HS-27A (cell line): ENCODE measurements at places on chromosomes 16 and 17.

DNA sequence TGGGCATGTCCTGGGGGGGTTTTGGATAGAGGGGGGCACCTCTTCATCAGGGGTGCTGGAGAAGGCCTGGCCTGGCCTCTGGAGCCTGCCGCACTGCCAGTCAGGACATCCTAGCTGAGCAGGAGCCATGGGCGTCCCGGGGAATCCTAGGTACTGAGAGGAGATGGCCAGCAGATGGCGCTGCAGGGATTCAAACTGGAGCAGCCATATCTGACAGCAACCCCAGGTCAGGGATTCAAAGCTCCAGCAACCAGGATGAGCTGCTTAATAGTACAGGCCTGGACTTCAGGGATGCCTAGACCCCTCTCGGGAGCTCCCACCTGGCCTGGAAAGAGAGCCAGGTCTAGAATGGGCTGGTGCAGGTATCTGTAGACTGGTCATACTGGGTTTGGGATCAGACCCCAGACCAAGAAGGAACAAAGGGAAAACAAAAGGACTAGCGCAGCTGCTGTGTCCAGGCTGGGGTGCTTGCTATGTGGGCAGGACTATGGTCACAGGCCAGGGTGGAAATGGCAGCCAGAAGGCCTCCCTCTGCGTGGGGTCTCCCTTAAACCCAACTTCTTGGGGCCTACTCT lies 306.9 kb upstream of the RBFOX1 start:
- DNase-seq, result no peak

DNA sequence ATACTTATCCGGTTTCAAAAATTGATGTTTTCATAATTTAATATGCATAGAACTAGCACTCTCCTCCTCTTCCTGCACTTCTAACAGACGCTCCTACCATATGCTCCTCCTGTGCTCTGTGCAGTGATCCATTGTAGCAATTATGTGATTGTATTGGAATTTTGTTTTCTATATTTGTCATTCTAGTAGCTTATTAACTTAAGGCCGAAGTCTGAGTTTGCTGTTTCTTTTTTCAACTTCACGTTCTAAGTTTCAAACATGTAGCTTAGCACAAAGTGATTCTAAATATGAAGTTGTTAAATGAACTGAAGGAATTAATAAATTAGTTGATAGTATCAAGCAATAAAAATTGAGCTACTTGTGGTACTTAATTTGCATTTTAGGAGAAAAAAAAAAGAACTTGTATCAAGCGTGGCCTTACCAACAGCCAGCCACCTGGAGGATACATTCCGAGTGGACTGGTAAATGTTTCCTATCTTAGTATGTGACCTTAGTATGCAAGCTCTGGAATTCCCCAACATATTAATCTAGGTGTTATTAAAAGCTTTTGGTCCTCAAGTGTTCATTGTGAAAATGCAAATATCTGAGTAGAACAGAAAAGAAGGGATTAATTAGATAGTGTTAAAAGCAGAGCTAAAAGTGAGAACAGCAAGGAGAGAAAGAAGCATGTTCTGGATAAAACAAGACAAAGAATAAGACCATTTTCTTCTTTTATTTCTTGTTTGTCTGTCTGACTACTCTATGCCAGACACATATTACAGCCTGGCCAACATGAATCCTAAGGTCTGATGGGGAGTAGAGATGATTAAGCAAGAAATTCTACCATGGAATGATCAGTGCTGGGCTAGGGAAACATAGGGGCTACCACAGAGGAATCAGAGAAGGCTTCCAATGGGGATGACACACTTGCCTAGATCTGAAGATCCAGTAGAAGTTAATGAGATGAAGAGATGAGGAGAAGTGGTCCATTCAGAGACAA lies 290.4 kb upstream of the MON1B start:
- DNase-seq, result no peak

- no peak for DNase-seq
These were observed 28.4 kb downstream of the LDHD start for GRCh38 chr16:75088216-75088615.

- DNase-seq, result no peak
These were observed 9.7 kb upstream of the ALOX15B start for GRCh38 chr17:8029121-8029520.

DNA sequence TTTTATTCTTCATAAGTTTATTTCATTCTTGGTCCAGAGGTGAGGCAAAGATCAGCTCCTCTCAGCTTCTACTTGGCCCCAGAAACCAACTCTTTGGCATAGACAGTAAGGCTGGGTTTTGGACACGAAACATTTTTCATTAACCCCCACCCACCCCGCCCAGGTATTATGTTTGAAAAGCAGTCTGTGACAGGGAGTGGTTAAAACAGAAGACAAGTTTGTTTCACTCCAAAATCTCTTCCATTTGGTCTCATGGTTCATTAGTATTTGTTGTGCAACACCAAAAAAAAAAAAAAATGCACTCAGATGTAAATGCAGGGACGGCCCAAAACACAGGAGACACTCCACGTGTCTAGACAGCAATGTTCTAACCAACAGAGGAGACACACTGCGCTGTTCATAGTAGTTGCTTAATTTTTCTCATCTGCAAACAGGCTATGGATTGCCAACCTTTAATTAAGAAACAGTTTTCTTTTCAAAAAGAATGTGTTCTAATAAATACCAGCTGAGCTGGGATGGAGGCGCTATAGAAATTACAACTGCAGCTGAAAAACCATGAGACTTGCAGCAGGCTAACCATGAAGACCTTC lies 39.8 kb upstream of the MMP2 start:
- no peak for DNase-seq

DNA sequence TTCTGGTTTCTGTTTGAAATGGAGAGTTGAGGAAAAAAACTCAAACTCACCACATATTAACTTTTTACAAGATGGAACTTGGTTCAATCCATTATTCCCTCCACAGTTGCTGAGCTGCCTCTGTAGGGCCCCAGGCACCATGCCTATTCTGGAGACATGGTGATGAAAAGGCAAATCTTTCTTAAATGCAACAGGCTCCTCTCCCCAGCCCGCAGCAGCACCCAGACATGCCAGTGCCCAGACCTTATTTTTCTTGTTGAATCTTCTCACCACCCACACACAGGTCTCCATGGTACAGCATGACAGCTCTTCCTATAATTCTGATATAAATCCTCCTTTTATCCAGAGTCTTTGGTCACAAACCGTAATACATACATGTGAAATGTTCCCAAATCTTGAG lies 7.6 kb downstream of the CYTH1 start:
- DNase-seq, result no peak

- no peak for DNase-seq
These were observed 365.8 kb downstream of the HAPSTR1 start for GRCh38 chr16:9457215-9457614.

- no peak for DNase-seq
These were observed 671 bp downstream of the CHMP6 start for GRCh38 chr17:80992077-80992947.

- DNase-seq, result no peak
These were observed 319.4 kb downstream of the ZFHX3 start for GRCh38 chr16:72728516-72728915.

- no peak for DNase-seq
These were observed 16.9 kb upstream of the MRPL38 start for GRCh38 chr17:75921596-75921995.

- no peak for DNase-seq
These were observed 17.1 kb downstream of the JUP start for GRCh38 chr17:41769346-41769862.

GRCh38 chr16:4395055-4395726 lies 21.2 kb downstream of the CORO7 start:
- no peak for DNase-seq

GRCh38 chr16:84943620-84944019 lies 67.7 kb downstream of the ZDHHC7 start:
- no peak for DNase-seq

GRCh38 chr17:20787281-20787680 lies 207.8 kb downstream of the CDRT15L2 start:
- no peak for DNase-seq

GRCh38 chr17:48611213-48611612 lies 396 bp upstream of the HOXB7 start:
- DNase-seq, result no peak

DNA sequence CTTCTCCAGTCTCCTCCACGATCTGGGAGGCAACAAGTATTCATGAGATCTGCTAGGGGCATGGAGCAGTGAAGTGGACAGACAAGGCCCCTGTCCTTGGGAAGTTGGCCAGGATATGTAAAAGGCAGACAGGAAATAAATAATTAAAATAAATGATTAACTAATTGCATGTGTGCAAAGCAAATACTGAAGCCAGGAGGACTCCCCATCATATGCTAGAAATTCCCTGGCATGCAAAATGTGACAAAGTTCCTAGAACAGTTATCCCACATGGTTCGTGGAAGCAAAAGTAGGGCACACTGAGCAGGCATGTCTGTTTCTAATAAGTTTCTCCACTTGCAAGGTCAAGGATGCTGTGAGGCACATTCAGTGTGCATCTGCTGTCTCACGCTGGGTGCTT lies 86.8 kb downstream of the CDYL2 start:
- no peak for DNase-seq

GRCh38 chr17:57121308-57122042 lies 36.4 kb downstream of the AKAP1 start:
- DNase-seq, result no peak

DNA sequence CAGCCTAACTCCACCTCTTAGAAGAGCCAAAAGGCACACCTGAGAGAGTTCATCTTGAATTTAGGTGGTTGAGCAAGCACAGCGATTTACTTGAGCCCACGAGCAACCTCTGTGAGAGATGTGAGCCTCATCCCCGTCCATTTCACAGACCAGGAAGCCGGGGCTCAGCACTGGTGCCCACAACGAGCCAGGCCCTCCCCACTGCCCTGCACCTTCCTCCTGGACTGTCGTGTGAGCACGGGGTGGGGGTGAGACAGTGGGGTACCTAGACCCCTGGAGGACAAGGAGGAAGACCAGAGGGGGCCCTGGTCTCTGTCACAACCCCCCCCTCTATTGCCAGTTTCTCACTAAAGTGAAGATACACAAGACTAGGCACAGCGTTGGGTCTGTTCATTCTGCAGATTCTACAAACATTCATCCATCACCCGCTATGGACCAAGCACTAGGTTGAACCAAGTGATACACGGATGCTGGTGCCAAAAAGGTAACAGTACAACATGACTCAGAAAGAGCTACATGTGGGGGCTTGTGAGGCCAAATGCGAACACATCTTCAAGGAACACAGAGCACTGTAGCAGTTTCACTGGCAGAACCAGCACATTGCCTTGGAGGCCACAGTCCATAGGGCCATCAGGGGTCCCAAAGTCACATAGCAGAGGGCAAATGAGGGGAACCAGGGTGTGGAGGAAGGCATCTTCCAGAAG lies 231.9 kb downstream of the PARN start:
- DNase-seq, result no peak

DNA sequence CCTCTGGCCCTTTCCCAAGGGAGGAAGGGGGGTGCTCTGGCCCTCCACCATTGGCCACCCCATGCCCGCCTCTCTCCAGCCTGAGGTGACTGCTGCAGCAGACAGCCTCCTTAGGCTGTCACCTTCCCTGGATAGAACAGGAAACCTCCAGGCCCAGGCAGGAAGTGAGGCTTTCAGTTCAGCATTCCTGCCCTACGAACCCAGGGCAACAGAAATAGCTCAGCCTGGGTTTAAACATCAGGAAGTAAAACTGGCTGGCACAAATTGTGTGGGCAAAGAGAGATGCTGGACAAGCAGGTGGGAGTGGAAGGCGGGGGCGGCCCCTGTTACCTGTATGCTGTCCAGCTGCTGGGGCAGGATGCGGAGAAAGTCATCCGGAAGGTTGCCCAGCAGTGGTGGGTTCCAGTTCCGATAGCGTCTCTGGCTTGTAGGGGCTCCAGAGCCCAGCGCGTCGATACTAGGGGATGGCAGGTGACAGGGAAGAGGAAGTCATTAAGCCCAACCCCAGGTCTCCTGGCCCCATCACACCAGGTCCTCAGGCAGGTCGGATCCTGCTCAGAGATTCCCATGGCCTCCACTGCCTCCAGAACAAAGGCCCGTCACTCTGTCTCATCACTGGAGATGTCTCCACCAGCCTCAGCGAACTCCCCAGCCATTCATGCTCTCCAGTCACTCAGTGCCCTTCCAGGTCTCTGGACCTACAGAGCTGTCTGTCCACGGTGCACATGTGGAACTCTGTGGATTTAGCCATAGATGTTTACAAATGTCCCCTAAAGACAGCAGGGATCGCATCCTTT lies 23.6 kb upstream of the MRPS23 start:
- no peak for DNase-seq

- no peak for DNase-seq
These were observed 456 bp downstream of the SMURF2 start for GRCh38 chr17:64661726-64661975.

DNA sequence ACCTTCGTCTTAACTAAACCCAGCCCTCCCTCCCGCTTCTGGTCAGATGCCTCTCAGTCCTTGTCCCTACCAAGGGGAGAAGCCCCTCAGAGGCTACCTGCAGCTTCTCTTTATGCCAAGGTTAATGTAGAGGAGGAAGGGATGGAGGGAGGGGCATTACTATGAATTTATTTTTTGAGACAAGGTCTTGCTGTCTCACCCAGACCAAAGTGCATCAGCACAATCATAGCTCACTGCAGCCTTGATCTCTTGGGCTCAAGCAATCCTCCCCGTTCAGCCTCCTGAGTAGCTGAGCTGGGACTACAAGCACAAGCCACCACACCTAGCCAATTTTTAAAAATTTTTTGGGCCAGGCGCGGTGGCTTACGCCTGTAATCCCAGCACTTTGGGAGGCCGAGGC lies 15.3 kb downstream of the EPOP start:
- no peak for DNase-seq

GRCh38 chr17:13575922-13576419 lies 25.8 kb downstream of the HS3ST3A1 start:
- DNase-seq, result no peak

DNA sequence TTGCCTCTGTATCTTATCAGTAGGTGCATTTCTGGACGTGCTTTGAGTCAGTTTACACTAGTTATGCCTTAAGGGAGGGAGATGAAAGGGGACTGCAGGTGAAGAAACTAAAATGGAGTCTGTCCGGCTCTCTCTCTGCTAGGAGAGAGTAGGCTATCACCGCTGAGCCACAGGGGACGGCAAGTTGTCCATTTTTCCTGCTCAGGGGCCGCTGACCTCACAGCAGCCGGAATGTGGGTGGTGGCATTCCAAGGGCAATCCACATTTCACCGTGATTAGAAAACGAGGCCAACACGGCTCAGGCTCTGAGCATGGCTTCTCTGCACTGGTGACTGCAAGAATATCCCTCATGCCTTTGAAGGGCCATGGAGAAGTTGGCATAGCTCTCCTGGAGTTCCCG lies 19.0 kb upstream of the KLHDC4 start:
- no peak for DNase-seq

DNA sequence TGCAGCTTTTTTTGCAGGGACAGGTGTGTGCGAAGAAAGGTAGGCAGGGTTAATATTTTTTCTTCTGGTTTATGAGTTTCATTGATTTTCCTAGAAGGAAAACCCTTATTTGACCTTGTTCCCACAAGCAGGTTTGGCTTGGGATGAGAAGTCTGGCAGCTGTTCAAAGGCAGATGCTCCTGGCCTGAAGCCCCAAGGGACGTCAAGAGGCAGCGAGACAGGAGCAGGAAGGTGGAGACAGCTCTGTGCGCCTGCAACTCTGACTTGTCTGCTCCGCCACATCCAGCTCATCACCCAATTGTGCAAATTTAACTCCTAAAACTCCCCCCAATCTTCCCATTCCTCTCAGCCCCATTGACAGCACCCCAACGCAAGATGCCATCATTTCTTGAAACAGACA lies 136.8 kb upstream of the XYLT1 start:
- DNase-seq, result no peak

- DNase-seq, result no peak
These were observed 45.6 kb downstream of the PRMT7 start for GRCh38 chr16:68356249-68356918.

GRCh38 chr17:78381601-78382232 lies 3.3 kb downstream of the PGS1 start:
- no peak for DNase-seq
